ENCODE measurements at places on chromosomes 6 and 20. TPM values are rescaled to one million over a fixed set of nuclear protein-coding genes. Genes with fewer than 3 reads are reported as not detected.

GTSF1L gene
- not detected for total RNA-seq

SHLD1 gene
- total RNA-seq: 8.4 TPM

GPR63 gene
- total RNA-seq: 0.38 TPM

C2 gene
- 63.2 TPM for total RNA-seq

TREML1 gene
- not detected for total RNA-seq

CLVS2 gene
- not detected for total RNA-seq

PNPLA1 gene
- total RNA-seq: not detected

BPIFB4 gene
- total RNA-seq: not detected

LY6G5B gene
- 18.4 TPM for total RNA-seq

OPRM1 gene
- not detected for total RNA-seq

HAO1 gene
- not detected for total RNA-seq

ECT2L gene
- total RNA-seq: 0.27 TPM

GLP1R gene
- not detected for total RNA-seq

NANP gene
- 5.0 TPM for total RNA-seq

MICB gene
- 9.9 TPM for total RNA-seq

OPRL1 gene
- total RNA-seq: not detected
